ENCODE measurements at places on chromosomes 7 and 10.

GRCh38 chr7:116981939-116982338 lies 28.6 kb downstream of the ST7 start:
- DNase-seq = no peak

DNA sequence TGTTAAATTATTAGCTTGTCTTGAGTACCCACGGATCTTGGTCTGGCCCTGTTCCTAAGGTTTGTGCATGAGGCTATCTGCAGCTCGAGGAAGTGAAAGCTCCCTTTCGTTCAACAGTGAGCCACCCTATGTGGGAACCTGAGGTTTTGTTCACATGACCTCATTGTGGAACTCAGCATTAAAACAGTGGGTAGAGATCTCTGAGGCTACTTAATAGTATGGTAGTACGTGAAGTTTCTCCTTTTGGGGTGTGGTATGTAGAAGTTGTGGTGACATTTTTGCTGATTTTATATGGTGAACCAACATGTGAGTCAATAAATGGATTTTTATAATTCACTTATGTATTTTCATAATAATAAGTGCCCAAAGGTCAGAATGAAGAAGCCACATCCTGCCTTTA lies 252.7 kb upstream of the FERD3L start:
- no peak for DNase-seq

DNA sequence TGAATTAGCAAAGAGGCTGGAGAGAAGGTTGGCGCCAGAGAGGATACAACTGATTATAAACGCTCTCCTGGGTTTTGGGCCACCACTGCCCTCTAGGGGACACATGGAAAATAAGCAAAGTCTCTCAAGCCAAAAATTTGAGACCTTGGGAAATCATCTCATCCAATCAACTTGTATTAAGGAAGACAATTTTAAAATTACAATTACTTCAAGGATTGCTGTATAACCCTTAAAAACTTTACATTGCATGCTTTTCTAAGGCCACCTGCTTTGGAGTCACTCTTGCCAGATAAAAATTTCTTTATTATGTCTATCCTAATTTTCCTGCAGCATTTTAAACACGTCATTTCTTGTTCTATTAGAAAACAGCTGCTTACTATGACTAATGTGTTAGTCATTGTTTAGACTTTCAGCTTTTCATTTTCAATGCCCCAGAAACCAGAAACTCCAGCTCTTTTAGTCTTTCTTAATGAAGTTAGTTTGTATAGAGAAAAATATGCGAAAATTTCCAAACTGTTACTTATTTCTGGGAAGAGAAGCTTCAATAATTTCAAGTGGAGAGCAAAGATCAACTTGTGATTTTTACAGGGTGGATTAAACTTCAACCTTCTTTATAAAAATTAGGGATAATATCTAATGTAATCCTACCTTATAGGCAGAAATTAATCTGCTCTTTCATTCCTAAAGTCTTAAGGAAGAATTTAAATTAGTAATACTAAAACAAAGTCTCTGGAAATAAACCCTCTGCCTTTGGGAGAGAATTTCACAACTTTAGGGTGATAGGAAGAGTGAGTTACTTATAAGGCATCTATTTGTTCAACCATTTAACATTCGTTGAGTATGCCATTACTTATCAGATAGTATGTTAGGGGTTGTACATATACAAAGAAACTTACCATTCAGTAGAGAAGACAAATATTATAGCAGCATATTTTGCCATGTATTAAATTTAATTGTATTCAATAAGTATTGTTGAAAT lies 20.6 kb upstream of the RHOBTB1 start:
- DNase-seq = peak; percentile 88

- DNase-seq = no peak
Observed at GRCh38 chr7:2522780-2523433, 3.3 kb downstream of the LFNG start.

DNA sequence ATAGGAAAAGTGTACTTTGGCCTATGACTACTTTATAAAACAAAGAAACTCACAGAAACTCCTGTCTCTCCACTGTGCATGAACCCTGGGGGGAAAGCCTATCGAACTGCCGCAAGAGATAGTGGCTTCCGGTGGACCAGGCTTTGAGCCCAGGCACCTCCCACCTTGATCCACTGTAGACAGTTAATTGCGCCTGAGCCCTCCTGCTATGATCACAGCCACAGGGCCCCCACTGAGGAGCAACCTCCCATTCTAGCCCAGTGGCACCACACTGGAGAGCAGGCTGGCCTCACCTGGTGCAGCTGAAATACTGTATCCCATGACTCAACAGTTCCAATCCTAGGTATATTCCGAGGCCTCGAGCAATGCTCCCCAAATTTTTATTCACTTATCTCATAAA lies 98.8 kb downstream of the COBL start:
- no peak for DNase-seq

DNA sequence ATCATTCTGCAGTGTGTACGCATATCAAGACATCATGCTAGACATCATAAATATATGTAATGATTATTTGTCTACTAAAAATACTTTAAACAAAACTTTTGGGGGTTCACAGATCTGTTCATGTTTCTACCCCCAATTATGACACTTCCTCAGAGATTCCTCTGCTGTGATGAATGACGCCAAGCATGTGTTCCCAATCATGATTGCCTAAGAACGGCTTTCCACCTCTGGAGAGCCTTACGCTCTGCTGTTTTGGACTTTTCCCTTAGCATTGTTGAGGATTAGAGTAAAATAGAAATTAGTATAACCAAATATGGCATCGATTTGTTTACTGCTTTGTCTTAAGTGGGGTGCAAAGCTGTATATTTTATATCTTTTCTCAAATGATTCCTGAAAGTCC lies 236.3 kb upstream of the IGFBP3 start:
- no peak for DNase-seq

- DNase-seq = no peak
Observed at GRCh38 chr10:114643158-114643557, 14.9 kb downstream of the ABLIM1 start.

DNA sequence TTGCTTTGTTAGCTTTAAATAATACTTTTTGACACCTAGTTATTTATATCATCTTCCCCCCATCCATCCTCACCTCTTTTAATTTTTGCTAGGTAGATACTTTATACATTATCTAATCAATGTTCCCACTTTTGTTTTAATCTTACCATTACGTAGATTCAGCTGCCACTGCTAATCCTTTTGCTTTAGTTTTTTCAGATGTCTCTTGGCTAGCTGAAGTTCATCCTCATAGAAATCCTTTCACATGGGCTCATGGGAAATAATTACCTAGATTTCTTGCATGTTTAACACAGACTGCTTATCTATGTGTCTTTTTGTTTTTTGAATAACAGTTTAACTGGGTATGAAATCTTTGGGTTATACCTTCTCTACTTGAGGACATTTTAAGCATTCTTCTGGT lies 60.1 kb downstream of the ZNRF2 start:
- no peak for DNase-seq

DNA sequence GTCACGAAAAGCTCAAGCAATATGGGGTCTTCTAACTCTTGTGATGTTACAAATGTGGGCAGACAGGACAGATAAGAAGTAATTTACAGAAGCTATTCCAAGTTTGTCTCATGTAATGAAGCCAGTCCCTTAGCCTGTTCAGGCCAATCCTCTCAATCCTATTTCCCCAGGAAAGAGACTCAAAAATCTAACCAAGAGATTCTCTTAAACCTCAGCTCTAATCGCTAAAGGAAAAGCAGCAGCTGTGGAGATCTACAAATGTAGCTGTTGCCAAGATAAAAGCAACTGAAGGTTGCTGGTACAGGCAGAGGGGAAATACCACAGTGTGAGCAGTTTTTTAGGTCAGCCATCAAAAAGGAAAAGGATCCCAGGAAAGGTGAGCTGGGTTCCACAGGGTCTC lies 39.3 kb downstream of the ANK3 start:
- peak; percentile 64 for DNase-seq

GRCh38 chr10:46074196-46074946 lies 28.3 kb upstream of the MSMB start:
- no peak for DNase-seq

GRCh38 chr7:15839416-15840100 lies 153.1 kb upstream of the MEOX2 start:
- DNase-seq = peak; percentile 41

DNA sequence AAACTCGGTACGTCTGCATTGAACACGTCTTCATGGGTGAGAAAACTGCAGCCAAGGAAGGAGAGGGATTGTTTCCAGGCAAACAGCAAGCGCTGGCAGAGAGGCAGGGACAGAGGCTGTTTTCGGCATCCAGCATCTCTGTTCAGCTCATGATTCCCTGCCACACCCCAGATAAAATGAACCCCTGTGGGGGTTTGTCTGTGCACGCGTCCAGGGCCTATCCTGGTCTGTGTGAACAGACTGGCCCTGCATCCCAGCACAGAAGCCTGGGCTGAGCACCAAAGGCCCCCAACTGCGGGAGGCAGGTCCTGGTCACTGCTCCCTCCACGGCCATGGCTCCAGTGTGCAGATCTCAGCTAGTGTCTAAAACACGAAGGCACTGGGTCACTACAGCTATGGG lies 83.3 kb upstream of the FAM20C start:
- peak; percentile 11 for DNase-seq

DNA sequence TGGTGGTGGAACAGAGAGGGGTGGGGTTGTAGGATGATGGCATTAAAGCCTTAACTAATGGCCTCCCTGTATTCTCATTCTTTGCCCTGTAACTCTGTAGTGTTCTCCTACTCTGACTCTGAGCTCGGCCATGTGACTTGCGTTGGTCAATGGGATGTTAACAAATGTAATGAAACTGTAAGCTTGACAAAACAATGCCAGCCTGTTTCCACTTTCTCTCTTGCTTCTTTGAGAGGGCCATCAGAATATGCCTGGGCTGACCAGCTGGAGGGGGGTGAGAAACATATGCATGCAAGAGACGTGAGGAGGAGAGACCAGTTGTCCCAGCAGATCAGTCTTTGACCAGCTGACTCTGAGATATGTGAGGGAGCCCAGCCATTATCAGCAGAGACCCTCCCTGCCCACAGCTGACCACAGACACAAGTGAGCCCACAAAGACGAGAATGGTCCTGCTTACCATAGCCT lies 100.6 kb downstream of the ICA1 start:
- DNase-seq = no peak
